ENCODE measurements at places on chromosomes 5 and 9.

- no peak for DNase-seq
Measured at GRCh38 chr5:172903790-172904189, 55.4 kb upstream of the RPL26L1 start.

DNA sequence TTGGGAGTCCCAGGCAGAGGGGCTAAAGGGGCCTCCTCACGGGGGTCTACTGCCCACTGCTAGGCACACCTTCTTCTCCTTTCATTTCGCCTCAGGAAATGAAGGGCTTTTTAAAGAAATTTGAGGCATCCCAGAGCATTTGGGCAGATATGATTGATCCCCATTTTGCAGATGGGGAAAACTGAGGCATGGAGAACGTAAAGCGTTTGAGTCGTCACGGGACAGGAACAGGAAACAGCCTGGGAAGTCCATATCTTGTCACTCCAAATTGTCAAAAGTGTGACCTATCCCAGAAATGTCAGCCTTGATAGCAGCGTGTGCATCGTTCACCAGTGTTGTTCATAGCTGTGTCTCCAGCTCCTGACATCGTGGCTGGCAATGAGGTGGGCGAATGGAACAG, 98.2 kb downstream of the DAB2IP start:
- no peak for DNase-seq

DNA sequence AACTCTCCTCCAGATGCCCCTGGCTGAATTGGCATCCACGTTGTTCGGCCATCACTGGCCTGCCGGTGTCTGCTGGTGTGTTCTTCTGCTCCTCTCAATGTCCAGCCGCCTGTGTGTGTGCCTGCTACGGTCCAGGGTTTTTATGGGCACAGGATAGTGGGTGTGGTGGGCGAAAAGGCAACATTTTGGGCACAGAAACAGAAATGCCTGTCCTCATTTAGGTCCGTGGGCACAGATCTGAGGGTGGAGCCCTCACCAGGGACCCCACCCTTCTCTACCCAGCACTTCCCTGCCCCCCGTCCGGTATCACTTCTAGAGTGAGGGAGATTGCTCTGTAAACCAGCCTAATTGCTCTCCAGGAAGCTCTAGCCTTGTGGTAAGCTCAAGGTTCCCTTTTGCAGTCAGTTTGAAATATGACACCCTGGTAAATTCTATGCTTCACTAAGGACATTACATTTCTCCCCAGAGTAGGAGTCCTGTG, 410.1 kb downstream of the MAT2B start:
- no peak for DNase-seq

- DNase-seq = no peak
Measured at GRCh38 chr5:138716456-138716924, 36.7 kb upstream of the CTNNA1 start.

GRCh38 chr5:41143131-41143901, 70.0 kb downstream of the C6 start:
- DNase-seq = no peak

DNA sequence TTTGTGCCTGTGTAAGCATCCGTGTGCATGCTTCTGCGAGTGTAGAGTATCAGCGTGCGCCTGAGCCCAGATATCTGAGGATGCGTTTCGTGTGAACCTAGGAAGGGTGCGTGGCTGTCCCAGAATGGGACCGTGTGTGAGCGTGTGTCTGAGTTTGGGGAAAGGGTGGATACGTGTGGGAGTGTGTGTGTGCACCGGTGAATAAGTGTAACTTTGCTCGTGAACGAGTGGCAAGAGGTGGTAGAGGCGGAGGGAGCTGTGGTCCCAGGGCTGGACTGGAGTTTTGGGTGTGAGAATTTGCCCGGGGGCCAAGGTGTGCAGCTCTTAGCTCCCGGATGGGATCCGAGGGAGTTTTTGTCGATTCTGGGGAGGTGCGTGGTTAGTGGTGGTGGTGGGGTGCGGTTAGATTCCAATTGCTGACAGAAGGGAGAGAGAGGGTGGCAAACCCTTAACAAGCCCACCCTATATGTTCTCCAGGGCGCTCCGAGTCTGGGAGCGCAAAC, 686 bp upstream of the COL27A1 start:
- no peak for DNase-seq

DNA sequence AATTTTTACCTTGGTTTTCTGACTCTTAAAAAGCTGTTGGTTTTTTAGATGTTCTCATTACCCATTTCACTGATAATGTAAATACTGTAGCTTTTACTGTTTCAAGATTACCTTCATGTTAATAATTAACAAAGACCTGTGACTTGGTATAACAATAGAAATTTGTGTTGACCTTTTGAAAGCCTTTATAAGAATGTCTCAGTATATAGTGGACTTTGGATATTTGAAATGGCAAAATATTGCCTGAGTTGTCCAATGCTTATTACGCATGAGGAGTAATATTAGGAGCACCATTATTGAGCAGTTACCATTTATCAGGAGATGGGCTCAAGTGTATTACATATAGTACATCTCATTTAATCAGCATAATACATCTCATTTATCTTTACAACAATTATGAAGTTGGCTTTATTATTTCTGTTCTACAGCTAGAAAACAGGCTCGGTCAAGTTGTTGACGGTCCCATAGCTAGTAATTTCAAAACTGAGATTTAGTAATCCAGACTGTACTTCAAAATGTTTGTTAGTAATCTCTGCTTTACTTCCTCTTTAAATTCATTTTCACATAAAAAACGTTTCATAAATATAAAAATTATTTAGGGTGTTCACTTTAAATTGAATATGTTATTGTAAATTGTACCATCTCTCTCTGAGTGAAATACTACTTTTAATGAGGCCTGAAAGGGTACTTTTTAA, 50.7 kb upstream of the FKTN start:
- no peak for DNase-seq

DNA sequence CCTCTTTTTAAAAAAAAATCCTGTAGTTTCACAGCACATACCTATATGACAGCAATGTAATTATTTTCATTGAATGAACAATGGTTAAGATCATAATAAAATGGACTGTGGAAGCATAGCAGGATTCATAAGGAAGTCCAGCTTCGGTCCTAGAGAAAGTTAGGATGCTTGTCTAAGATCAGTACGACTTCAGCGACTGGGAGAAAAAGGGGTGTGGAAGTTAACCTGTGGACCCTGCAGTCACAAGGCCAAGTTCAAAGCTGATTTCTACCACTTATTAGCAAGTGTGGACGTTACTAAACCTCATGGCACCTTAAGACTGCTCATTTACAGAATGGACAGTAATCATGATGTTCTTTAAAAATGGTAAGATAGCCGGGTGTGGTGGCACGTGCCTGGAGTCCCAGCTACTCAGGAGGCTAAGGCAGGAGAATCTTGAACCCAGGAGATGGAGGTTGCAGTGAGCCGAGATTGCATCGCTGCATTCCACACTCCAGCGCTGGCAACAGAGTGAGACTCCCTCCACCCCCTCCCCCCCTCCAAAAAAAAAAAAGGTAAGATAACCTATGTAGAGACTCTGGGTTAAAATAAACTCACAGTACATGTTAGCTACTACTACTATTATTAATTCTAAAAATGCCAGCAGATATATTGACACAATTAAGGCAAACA, 71.6 kb upstream of the PCA3 start:
- no peak for DNase-seq

DNA sequence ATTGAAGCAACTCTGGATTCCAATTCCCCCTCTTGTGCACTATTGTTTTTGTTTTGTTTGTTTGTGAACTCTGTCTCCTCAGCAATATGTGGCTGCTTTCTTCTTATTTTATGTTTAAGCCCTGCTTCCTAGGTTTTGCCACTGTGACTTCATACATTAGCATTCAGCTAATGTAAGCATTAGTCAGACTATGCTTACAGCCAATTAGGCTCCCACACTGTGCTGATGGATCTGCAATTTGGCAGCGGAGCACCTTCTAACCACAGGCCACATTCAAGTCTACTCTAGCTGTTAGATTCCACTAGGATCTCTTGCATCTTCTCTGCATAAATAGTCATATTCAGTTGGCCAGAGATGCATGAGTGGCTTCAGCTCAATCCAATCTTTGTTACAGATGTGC, 9.6 kb upstream of the BICD2 start:
- no peak for DNase-seq

DNA sequence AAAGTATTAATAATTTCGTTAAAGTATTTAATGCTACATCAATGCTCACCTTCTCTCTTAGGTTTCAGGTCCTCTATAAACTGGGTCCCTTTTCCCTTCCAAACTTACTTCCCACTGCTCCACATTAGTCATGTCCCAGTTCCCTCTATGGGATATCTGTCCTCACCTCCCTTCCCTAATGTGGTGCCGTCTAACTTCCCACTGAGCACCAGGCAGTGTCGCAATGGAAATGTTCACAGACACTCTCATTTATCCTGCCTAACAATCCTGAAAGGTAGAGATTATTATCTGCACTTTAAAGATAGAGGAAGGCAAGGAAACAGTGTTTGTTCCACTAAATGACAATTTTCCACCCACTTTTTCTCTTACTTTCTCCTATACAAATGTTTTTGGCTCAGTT, 329.7 kb downstream of the CWC27 start:
- no peak for DNase-seq

DNA sequence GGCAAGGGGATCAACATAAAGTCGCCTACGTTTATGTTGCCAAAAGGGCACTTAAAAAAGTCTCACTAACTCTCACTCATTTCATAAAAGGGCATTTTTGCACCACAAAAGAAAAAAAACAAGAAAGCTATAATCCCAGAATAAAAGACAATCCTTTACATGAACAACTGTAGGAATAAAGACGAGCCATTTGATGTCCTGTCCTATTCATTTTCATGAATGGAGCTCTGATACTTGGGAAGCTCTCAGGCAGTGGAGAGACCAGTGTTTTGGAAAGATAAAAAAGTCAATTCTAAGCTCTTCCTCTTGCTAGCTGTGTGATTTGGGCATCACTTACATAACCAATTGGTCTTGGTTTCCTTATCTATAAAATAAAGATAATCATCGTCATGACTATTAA, 95.5 kb upstream of the EQTN start:
- DNase-seq = no peak

- DNase-seq = peak; percentile 64
Measured at GRCh38 chr5:109690975-109691574, 1.3 kb downstream of the MAN2A1 start.

DNA sequence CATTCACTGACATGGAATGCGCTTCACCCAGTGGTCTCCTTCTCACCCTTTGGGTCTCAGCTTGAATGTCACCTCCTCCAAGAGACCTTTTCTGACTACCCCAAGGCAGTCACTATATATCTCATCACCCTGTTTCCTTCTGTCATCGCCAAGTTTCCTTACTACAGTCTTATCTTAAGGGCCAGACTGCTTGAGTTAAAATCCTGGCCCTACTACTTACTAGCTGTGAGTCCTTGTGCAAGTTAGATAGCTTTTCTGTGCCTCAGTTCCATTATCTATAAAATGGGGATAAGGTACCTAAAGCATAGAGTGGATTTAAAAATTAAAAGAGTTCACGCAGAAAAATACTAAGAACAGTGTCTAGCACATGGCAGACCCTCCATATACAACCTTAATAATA, 132.4 kb downstream of the GABBR2 start:
- peak; percentile 21 for DNase-seq

DNA sequence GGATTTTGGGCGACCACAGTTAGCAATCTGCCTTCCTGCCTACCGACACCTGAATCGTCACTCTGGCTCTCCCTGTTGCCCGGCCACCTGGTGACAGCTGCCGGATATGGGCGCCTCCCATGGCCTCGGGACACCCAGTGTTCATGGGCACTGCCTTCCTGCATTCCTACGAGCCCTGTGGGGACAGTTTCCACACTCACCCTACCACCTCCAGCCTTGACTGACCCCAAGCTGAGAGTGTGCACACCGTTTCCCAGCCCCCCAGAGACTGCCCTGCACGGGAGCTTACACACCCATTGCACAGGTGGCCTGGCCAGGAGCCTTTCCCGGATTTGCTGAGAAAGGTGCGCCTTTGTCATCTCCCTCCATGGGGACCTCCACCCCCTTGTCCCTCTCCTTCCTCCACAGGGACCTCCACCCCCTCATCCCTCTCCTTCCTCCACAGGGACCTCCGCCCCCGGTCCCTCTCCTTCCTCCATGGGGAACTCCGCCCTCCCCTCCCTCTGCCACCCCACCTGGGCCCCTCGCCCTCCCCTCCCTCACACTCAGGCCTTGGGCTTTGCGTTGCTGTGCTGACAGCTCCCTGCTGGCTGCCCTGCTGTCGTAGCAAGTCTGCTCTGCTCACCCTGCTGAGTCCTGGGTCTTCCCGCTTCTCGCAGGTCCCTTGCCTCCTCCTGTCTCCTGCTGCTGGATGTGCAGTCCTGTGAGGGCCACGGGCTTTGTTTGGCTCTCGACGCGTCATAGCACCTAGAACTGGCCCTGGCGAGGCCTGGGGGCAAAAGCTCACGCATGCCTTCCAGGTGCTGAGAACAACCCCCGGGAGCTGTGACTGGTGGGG, 48.4 kb downstream of the MRPL36 start:
- DNase-seq = no peak

- DNase-seq = peak; percentile 15
Measured at GRCh38 chr5:175609526-175609925, 48.3 kb upstream of the HRH2 start.

GRCh38 chr9:19939734-19940278, 151.0 kb upstream of the SLC24A2 start:
- DNase-seq = no peak

DNA sequence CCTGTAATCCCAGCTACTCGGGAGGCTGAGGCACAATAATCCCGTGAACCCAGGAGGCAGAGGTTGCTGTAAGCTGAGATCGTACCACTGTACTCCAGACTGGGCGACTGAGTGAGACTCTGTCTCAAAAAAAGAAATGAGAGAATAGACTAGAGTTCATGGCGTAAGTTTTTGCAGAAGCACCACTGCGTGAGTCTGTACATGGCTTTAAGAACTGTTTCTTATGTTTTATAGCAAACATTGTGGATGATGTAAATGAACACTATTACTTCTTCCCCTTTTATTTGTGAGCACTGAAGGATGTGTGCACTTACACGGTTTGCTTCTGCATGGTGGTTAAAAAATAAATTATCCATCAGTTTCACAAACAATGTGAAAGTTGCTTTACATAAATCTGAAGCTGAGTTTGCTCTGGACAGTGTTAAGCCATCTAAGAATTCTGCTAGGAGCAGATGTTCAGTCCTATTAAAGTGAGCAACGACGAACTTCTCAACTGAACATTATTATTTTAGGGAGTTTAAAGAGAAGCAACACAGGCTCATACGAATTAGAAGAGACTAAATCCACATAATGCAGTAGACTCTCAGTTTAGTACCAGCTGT, 52.5 kb downstream of the ZFAND5 start:
- no peak for DNase-seq

DNA sequence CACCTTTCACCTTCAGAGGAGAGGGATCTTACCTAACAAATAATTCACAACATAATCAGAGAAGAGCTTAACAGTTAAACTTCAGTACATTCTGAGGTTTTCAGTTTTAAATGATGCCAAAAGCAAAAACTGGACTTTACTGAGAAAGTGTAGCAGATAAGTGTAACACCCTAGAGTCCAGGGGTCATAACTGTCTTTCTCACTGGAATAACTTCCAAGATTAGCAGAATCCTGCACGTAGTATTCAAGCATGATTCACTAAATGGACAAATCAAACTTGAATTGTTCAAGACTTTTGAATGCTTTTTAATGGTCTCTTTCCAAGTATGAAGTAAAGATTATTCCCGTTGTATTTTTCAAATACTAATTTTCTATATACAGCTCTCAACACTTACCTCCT, 180.1 kb upstream of the NREP start:
- DNase-seq = no peak

GRCh38 chr5:98016771-98017170, 756.7 kb upstream of the RGMB start:
- no peak for DNase-seq

All from activated CD4-positive, alpha-beta T cell treated with anti-CD3 and anti-CD28 coated beads, Interleukin-10, Interleukin-2, amounts not matched to agents 100 ng/mL and 50 ng/mL, durations not matched to agents 16 hours and 8 hours (primary cell).